Head of caudate nucleus (tissue), 42 donors: ENCODE measurements at places on chromosomes 4 and X.

DNA sequence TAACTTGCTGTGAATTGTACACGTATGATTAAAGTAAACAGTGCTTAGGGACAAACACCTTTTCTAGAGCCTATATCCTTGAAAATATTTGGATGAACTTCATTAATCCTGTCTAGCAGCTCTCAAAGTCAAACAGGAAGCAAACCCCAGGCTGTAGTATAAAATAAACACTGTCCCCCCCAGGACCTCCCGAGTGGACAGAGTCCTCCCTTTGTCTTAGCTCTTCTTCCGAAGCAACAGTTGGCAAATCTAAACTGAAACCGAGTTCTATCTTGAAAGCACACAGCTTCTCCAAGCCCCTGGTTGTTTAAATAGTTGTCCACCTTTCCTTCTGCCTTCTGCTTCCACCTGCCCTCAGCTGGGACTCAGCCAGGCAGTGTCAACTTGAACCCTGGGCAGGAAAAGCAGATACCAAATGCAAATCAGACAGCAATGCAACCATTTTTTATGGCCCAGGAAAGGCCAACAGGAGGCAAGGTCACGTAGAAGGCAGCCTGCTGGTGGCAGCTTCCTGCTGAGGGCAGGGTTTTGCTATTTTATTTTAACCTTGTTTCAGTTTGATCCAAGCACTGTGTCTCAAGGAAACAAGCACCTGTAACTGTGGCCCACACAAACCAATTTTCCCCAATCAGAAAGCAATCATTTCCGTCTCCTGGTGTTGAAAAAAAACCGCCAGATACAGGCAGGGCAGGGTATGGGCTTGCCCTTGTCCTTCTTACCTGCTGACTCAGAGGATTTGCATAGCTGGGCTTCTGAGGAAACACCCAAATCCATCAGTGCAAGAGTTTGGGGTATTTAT lies 110.3 kb upstream of the KIT start:
- no peak for DNase-seq

- no peak for DNase-seq
These were observed 669.8 kb downstream of the IQCM start for GRCh38 chr4:149145803-149146202.

GRCh38 chr4:110977554-110977953 lies 354.7 kb upstream of the PITX2 start:
- no peak for DNase-seq

DNA sequence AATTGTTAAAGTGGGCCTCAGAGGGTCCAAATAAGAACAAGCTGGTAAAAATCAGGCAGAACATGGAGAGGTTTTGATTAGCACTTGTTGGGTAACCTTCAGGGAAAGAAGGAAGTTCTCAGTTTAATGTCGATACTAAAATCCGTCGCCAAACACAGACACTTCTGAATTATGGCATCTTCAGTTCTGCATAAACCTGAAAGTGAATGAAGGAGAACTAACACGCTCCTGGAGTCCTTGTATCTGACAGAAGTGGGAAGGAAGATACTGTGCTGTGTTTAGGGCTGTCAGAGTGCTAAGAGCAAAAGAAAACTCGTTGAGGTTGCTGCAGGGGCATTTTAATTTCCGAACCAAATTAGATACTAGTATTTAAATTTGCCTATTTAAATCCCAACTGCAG lies 106.2 kb downstream of the TMA16 start:
- no peak for DNase-seq

DNA sequence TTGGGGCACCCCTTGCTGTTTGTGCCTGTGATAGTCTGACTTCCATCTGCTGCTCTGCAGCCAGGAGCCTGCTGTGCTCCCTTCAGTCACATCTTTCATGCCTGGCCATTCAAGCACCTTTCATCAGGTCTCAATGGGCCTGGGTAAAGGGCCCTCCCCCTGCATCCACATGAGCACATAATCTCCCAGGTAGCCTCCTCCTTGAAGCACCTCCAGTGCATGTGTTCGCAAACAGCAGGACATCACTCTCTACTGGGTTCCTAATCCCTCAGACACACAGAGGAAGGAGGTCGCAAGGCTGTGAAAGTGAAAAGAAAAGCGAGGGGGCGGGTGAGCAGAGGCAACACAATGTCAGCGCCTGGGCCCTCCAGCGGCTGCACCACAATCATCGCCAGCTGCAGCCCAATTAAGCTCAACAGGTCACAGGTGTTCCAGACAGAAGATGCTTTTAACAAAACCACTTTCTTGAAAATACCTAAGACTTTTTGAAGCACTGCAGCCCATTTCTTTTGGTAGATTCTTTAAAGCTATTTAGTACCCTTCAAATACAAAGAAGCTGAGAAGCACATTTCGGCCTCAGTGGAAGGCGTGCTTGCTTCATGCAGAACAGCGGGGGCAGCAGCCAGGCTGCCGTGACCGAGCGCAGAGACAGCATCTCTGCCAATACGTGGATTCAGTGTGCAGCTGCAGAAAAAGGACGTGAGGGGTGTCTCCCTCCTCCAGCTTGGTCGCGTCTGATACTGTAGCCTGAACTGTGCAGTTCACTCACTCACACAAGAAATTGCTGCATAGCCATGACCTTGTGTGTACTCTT lies 92.2 kb upstream of the SPRY1 start:
- DNase-seq, result peak; percentile 27

DNA sequence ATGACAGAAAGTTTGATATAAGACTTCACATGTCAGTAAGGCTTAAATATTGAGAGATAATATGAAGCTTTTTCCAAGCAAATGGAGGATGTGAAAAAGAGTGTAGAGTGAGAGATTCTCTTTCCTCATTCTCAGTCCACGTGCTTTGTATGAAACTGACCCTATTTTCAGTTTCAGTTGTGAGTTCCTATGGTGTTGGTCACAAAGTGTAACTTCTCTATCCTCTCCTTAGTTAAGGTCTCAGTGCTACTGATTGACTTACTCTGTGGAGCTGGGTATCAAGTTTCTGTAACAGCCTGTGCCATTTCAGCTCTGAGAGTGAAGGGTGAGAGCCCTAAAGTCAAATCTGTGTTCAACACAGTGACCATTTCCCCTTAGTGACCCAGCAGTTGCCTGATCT lies 277.2 kb downstream of the EPHA5 start:
- DNase-seq, result no peak

- no peak for DNase-seq
These were observed 133.9 kb downstream of the ATRX start for GRCh38 chrX:77652095-77652494.

- DNase-seq, result no peak
These were observed 164.8 kb downstream of the CHM start for GRCh38 chrX:85882601-85883000.

DNA sequence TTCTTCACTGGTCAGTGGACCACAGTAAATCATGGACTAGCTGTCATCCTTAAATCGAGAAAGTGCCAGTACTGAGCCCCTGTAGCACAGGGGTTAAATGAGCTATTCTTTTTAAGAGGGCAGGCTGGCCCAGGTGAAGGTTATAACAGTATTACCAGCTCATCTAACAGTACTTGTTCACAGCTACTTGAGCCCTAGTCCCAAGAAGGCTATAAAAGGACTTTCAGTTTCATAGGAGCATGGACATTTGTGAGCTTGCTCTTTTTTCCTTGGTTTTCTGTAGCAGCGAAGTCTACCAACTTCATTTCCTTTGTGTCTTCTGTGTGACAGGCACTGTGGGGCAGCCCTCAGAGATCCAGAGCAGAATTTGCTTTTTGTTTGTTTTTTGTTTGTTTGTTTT lies 61.0 kb downstream of the ARX start:
- no peak for DNase-seq

DNA sequence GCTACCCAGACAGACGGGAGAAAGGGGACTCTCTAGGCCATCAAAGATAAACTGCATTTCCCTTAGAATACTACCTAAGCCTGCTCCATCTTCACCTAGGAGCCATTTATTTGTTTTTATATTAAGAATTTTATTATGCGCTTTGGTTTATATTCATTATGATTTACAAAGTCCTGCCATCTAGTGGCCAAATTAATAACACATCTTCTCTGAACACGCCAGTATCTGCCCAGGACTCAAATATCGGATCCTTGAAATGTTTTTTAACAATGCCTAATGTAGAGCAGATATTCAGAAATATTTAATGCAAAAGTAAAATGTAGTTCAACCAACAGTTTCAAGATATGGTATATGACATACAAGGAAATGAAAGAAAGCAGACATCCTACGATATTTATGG lies 20.8 kb upstream of the PRPS2 start:
- peak; percentile 2 for DNase-seq

- peak; percentile 12 for DNase-seq
These were observed 75.8 kb downstream of the TSPAN7 start for GRCh38 chrX:38636949-38637819.

DNA sequence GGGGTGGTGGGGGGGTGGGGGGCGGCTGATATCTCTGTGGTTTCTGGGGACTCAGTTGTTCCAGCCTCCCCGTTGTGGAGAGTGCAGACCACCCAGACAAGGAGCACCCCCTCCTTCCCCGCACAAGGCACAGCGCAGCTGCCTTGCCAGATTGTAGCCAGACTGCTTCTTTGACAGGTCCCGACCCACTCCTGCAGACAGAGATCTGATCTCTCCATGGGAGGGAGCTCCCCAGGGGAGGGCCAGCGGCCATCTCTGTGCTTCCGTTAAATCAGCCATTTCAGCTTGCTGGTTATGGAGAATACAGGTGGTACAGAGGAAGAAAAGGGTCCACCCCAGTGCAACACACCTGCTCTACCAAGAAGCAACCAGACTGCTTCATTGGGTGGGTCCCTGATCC lies 80.8 kb downstream of the FGF16 start:
- no peak for DNase-seq

DNA sequence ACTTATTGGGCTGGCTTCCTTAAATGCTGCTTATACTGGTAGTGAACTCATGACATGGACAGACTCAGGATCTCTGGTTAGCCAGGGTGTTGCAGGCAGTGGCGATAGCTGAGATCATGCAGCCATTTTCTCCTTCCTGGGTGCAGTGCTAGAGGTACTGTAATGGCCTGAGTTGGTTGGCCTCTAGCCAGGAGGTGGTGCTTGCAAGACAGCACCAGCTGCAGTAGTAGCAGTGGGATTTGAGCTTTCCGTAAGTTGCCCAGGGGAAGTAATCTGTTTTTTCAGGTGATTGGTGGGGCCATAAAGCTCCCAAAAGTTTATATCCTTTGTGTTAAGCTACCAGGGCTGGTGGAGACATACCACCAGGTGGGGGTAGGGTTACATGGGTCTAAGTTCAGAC lies 45.1 kb upstream of the AADAT start:
- DNase-seq, result no peak

- DNase-seq, result no peak
These were observed 31.1 kb downstream of the NHSL2 start for GRCh38 chrX:71941776-71942175.

DNA sequence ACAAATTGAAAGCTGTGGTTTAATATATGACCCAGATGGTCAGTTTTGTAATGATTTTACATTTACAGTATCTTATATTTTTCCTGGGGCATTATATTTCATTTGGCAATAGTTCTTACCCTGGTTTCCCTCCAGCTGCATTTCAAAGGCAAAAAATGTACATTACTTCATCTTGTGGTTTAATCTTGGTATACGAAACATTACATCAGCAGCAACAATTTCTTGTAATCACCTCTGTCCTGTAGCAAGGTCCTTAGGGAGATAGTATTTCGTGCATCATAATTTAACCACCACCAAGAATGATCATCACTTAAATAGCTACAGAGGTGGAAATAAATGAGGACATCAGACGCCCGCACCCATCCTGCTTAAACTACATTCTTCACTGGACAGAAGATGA lies 48.8 kb downstream of the HS6ST2 start:
- no peak for DNase-seq

GRCh38 chr4:41205854-41206460 lies 8.4 kb downstream of the APBB2 start:
- DNase-seq, result no peak

GRCh38 chr4:142413485-142413884 lies 432.6 kb downstream of the INPP4B start:
- DNase-seq, result no peak

DNA sequence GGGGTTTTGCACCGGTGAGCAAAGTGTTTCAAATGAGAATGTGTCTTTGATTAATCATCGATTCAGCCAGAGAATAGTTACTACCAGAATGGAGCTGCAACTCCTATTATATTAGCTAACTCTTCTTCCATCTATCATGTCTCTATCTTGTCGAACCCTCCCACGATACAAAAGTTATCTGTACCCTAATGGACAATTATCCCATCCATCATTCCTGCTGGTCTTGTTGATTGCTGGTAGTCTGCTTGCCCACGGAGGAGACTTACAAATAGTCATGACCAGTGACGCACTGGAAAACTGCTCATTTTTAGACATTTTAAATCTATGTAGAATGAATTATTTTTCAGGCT lies 67.5 kb downstream of the RTL9 start:
- DNase-seq, result no peak

DNA sequence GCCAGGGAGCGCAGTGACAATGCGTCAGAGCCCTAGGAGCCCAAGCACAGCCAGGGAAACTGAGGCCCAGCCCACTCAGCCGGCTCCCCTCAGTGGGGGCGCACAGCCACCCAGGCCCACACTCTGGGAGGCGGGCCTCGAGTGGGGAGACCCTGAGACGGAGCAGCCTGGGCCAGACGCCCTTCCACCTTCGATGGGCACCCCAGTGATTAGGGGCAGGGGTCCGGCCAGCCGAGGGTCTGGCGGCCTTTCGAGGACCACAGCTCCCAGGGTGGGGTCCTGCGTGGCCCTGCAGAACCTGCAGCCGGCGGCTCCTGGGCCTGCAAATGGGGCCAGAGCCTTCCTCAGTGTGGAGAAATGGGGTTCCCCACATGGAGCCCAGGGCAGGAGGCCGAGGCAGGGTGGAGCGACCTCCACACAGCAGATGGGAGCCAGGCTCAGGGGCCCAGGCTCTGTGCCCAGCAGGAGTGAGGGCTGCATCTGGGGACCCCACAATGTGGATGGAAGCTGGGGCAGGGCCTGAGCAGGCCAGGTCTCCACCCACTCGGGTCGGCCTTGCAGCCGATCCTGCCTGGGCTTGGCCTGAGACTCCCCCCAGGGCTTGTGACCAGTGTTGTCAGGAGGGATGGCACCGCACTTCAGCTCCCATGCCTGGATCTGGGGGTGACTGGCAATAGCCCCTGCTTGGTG lies 5.0 kb downstream of the HGFAC start:
- DNase-seq, result no peak
